ENCODE measurements at places on chromosomes 5 and 9.

GRCh38 chr5:102211165-102211564 lies 84.9 kb downstream of the SLCO4C1 start:
- DNase-seq, result no peak

GRCh38 chr5:168713051-168713450 lies 133.9 kb upstream of the PANK3 start:
- DNase-seq, result no peak

DNA sequence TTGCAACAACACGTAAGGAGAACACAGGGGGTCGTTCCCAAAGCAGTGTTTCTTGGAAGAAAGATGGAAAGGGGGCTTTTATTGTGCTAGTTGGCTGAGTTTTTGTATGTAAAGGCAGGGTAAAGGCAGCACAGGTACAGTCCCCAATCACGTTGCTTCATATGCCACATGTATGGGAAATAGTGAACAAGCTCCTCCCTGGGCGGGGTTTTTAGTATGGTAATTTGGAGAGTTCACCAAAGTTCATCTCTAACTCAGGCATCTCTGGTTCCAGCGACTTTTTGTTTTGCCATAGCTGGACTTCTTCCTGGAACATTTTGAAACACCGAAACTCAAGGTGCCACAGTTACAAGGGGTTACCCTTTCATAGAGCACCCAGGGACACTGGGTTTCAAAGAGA lies 133.9 kb downstream of the CAAP1 start:
- no peak for DNase-seq

DNA sequence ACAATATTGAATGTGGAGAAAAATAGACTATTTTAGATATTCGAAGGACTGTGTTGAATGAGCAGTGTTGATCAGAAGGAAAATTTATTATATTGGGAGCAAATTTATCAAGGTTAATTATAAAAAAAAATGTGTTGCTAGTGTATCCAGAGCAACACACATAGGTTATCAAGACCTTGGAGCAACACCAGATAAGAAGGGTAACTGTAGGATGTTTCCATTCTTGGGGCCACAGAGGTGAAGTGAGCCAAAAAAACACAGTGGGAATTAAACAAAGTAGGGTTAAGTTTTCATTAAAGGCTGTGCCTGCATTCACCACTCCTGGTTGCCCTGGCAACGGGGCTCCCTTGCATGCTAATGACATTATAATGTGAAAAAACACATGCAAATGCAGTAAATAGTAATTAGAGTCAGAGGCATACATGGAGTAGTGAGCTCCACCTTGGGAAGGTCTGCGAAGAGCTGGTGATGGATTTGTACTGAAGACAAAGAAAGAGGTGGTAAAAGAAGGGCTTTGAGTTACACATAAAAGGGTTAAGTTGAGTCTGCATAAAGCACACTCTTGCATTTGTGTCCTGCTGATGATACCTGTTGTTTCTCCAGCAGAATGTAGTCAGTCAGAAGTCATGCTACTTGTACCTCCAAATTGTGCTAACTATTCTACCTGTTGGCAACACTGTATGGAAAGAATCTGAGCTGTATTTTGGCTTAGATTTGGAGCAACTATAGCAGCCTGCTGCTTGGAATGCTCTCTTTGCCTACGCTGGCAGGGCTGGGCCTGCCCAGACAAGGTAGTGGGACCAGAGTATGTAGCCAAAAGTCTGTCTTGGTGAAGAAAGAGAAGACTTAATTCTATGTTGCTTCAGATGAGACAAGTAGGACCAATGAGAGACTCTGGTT lies 59.6 kb downstream of the ATG10 start:
- DNase-seq, result no peak

GRCh38 chr5:69261034-69261433 lies 26.3 kb downstream of the CDK7 start:
- DNase-seq, result no peak

GRCh38 chr9:93843396-93843795 lies 111.8 kb downstream of the BARX1 start:
- DNase-seq, result no peak

DNA sequence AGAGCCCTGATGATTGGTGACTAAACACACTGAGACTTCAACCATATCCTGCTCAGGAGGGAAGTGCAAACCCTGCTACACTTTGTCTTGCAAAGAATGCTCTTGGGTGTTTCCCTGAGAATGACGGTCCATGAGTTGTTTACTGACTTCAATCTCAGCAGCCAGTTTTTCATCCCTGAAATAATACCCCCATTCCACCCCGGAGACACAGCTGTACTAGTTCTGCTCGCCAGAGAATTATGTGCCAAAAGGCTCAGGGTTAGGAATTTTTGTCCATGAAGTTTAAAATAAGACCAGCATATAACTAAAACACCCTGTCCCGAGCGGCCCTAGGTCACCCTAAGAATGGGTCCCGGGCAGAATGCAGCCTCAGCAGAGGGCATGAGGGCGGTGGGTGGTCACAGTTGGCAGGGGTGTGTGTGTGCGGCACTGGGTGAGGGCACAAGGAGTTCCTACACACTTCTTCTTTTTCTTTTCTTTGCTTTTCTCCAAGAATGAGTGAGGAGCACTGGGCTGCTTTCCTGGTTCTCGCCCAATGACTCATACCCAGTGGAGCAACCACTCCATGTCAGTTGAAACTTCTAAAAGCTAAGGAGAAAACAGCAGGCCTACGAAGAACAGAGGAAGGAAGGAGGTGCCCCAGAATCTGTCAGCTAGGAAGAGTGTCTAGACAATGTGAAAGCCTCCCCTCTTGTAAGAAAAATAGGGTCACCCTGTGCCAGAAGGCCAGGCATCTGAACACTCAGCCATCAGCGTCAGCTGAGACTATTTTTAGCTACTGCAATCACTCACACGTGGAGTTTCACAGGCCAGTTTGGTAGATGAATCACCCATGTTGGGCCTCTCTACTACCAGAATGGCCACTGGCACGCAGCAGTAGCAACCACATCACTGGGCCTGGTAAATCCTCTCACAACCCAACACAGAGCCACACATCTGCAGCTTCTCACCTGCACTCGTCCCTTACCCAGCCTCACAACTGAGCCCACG lies 105.9 kb downstream of the DPYSL3 start:
- no peak for DNase-seq

DNA sequence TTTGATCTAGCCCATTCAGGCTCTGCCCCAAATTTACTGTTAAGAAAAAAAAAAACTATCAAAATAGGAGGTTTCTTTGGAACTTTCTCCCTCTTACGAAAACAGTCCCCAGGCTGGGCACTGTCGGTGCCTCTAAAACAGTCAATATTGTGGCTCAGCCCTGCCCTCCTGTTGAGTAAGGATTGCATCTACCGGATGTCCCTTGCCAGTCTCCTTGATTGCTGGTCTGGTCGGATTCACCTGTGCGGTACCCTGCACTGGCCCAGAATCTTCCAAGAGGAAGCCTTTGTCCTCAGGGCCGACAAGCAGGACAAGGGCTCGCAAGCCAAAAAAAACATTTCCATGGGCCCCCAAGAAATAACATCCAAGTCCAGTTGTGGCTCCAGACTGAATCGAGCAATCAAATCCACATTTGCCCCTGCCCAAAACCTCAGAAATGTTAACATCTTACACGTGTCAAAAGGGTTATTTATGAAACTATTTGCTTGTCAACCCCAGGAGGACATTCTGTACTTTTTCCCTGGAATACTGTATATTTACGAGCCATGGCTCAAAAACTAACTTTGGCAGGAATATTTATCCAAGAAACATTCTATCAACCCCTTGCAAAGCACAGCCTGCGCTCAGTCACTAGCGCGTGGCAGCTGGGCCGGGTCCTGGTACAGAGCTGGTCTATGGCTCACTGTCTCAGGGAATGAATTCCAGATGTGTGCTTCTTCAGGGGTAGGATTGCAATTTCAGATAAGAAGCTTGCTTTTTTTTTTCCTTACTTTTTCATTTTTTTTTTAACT lies 129.2 kb upstream of the ADRA1B start:
- no peak for DNase-seq

- DNase-seq, result no peak
Observed at GRCh38 chr9:75962013-75962661, 71.7 kb downstream of the PCSK5 start.

DNA sequence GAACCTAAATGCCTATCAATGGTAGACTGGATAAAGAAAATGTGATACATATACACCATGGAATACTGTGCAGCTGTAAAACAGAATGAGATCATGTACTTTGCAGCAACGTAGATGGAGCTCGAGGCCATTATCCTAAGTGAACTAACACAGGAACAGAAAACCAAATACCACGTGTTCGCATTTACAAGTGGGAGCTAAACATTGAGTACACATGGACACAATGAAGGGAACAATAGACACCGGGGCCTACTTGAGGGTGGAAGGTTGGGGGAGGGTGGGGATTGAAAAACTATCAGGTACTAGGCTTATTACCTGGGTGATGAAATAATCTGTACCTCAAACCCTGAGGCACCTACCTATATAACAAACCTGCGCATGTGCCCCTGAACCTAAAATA lies 22.4 kb upstream of the DEPDC1B start:
- DNase-seq, result no peak

DNA sequence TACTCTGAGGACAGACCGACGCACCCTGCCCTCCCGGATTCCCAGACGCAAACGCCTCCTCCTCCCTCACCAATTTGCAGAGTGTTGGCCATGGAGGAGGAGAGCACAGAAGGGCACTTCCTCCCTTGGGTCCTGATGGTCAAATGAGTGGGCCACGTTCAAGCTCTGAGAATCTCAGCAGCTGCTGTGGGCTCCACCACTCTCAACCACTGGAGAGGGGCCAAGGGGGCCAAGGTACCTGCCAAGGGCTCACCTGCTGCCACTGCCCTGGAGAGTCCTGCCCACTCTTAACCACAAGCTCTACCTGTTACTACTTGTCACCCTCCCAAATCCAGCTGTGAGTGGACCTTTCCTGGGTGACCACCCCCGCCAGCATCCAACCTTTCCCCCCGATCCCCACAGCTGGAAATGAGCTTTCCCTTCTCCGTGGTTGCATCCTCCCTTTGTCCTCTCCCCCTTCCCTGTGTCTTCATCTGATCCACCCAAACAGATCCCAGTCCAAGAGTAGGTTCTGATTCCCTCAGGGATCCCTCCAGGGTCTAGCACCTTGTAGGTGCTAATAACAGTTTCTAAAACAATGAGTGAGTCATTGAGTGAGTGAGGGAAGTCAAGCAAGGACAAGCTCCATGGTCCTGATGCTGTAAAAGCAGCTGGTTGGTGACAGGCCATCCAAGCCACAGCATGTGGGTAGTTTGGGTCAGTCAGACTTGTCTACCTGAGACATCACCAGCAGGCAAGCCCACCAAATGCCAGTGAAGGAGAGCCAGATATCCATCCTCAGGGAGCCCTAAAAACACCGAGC lies 69.7 kb downstream of the FAM114A2 start:
- no peak for DNase-seq

GRCh38 chr9:135790850-135791249 lies 88.9 kb downstream of the KCNT1 start:
- no peak for DNase-seq

DNA sequence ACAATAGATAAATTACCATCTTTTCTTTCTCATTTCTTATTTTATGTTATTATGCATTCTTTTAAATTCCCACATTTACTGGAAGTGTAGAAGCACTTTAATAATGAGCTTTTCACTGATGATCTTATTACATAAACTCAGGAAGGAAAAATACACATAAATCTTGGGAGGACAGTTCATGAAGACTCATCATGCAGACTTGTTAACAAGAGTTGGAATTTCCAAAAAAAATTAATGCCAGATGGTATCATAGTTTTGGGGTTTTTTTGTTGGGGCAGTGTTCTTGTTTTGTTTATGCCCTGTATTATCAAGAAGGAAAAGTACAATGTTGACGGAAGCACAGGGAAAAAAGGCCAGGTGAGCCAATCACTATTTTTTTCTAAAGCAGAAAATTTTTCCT lies 35.1 kb downstream of the CEMIP2 start:
- no peak for DNase-seq

DNA sequence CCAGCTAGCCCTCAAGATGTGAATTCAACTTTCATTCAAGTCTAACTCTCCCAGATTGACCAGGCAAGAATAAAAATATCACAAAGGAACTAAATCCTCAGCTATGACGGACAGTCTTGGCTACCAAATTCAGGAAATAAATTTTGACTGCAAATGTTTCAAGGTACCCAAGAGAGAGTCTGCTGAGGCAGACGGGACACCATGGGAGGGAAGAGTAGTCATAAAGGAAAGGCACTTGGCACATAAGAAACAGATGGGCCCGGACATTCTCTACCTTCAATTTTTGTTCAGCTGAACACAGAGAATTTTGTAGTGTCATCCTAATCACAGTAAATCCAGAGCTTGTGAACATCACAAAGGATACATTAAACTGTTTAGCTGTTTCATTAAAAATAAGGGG lies 390.0 kb downstream of the DTWD2 start:
- no peak for DNase-seq

DNA sequence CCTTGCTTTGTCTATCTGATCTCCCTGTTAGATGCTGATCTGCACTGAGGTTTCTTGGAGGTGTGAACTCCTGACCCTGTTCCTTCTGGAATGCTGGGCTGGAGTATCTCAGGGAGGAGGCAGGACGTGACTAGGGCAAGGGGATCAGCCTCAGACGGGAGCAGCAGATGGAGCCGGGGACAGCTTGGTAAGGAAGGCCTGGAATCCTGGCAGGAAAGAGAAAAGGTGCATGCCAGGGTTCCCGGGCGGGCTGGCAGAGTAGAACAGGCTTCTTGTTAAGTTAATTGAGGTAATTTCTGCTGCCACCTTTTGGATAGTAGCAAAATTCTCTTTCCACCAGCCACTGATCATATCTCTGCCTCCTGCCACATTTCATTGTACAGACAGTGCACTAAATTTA lies 180.9 kb downstream of the ZNF462 start:
- DNase-seq, result no peak

- no peak for DNase-seq
Observed at GRCh38 chr5:166317425-166317824, 1974.0 kb upstream of the WWC1 start.

DNA sequence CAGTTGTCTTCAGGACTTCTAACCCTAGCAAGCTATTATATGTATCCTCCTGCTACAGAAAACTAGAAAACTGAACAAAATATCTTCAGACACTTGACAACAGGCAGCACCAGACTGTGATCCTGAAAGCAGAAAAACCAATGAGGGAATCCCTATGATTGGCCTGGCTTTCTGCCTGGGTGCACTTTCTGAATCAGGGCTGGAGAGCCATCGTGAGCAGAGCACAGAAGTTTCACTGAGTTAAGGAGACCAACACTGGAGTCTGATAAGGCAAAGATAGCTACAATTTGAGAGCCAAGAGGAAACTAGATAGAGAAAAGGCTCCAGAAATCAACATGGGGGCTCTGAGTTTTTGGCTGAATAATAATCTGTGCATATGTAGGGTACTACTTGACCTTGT lies 106.5 kb downstream of the FANCC start:
- DNase-seq, result no peak

GRCh38 chr5:73612799-73613198 lies 13.2 kb upstream of the ARHGEF28 start:
- DNase-seq, result no peak
